Left cardiac atrium (tissue), 4 donors: ENCODE measurements at places on chromosomes 16 and 17. TPM values are rescaled to one million over a fixed set of nuclear protein-coding genes. Genes with fewer than 3 reads are reported as not detected.

The CDT1 gene
- 2.3 TPM for total RNA-seq

The GSPT1 gene
- 111 TPM for total RNA-seq

The TP53 gene
- total RNA-seq, result 18.5 TPM

GRCh38 chr16:30346286-30346685 is 8.8 kb downstream of the CD2BP2 start:
- no peak for DNase-seq

DNA sequence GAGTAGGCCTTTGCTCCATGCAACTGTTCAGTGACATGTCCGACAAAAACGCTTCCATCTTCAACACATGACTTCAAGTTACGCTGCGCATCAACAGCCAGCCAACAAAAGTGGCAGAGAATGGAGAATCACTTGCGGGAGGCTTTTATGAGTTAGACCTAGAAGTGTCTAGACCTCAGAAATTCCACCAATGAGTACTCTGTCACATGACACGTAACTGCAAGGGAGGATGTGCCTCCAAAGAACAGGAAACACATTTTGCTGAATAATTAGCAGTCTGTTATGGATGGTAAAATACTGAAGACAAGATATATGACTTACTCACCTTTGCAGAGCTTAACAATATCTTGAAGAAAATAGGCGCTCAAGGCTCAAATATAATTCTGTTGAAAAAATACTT is 62.1 kb downstream of the MYO1D start:
- no peak for DNase-seq

GRCh38 chr16:28938721-28939120 is 7.0 kb downstream of the CD19 start:
- DNase-seq, result no peak

DNA sequence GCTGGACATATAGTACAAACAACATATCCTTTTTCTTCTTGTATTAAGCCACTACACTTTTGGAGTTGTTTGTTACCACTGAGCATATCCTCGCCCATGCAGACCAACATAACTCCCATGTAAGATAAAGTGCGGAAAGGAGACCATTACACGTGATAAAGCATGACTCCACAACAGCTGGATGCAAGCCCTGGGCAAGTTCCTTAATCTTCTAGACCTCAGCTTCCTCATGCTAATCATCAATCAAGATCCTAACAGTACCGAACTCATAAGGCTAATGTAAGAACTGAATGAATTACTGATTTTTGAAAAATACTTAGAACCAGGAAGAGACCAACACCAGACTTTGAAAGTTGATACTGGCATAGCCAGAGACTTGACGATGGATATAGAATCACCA is 47.0 kb upstream of the GSG1L start:
- DNase-seq, result no peak

DNA sequence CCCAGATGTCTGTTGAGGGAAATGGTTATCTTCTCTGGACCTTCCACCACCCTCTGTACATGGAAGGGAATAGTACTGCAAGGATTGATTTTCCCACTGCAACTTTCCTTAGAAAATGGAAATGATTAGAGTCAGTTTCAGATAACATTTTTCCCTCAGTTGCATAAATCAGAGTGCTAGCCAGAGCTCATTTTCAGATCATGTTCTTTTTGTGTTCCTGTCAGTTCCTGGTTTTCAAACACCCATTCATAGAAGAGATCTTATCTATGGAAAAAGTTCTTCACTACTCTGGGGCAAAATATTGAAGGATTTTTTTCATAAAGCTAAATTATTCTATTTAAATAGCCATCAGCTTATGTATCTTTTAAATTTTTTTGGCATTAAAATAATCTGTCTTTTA is 11.7 kb upstream of the COX10 start:
- no peak for DNase-seq

DNA sequence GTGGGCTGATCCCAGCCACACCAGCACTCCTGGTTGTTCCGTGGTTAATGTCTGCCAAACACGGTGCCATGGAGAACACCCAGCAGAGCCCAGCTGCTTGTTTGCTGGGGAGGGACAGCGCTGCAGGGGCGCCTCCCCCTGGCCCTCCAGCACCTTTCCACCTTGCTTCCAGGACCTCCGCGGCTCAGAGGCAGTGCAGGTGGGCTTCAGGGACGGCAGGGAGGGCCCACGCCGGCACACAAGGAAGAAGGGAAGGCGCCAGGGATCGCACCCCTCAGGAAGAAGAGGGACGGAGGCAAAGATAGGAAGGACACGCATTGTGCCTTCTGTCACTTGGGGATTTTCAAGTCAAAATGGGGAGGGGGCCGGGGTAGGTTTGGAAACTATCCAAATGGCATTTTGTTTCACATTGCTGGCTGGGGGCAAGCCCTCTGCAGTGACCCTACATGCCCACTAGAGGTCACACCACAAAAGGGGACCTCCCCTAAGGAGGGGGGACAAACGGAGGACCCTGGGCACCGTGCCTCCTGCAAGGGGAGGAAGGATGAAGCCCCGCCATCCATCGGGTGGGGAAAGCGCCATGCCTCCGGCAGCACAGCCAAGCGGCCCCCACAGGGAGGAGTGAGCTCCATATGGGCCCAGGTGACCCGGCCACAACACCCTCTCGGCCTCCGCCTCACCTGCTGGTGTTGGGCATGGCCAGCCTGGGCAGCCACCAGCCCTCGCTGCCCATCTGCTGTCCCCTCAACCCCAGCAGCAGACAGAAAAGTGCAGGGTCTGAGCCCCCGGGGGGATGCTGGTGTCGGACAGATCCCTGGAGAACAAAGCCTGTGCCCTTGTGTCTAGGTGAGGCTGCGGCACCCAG is 7.5 kb upstream of the C16orf95 start:
- DNase-seq, result no peak

DNA sequence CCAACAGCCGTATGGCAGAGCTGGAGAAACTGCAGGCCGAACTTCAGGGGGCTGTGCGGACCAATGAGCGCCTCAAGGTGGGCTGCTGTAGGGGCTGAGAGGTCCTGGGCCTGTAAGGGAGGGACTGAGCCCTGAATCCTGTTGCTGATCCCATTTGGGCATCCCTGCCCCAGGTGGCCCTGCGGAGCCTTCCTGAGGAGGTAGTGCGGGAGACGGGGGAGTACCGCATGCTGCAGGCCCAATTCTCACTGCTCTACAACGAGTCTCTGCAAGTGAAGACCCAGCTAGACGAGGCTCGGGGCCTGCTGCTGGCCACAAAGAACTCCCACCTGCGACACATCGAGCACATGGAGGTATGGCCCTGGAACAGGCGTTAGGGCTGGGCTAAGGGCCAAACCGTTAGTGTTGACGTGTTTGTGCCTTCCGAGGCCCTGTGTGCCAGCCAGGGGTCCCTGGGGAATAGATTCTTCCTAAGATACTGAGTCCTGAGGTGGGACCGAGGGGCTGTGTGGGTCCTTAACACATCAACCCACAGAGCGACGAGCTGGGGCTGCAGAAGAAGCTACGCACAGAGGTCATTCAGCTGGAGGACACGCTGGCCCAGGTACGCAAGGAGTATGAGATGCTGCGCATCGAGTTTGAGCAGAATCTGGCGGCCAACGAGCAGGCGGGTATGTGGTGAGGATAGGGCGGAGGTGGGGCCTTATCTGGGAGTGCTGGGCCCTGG is 4.2 kb downstream of the RNF40 start:
- DNase-seq, result no peak

GRCh38 chr17:66241839-66242238 is 12.6 kb upstream of the APOH start:
- DNase-seq, result no peak

GRCh38 chr17:66939461-66940114 is 24.9 kb upstream of the CACNG4 start:
- DNase-seq, result no peak

- no peak for DNase-seq
Observed at GRCh38 chr16:6157806-6158205, 1060.2 kb upstream of the EEF2KMT start.

GRCh38 chr17:39186481-39187002 is 10.9 kb downstream of the CACNB1 start:
- no peak for DNase-seq
